ENCODE measurements at places on chromosomes 11 and 22.

GRCh38 chr11:123719452-123719851 is 22.0 kb downstream of the ZNF202 start:
- no peak for DNase-seq

DNA sequence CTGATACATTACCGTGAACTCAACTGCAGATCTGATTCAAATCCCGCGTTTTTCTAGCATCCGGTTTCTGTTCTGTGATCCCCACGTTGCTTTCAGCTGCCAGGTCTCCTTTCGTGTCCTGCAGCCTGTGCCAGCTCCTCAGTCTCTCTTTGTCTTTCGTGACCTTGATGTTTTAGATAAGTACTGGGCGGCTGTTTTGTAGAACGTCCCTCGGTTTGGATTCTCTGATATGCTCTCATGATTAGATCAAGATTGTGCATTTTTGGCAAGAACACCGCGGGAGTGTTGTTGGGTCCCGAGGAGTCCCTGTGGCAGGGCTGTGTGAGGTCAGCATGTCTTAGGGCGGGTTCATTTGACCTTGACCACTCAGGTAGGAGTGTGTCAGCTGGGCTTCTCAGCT is 38.6 kb downstream of the KCNQ1 start:
- DNase-seq = peak; percentile 81

DNA sequence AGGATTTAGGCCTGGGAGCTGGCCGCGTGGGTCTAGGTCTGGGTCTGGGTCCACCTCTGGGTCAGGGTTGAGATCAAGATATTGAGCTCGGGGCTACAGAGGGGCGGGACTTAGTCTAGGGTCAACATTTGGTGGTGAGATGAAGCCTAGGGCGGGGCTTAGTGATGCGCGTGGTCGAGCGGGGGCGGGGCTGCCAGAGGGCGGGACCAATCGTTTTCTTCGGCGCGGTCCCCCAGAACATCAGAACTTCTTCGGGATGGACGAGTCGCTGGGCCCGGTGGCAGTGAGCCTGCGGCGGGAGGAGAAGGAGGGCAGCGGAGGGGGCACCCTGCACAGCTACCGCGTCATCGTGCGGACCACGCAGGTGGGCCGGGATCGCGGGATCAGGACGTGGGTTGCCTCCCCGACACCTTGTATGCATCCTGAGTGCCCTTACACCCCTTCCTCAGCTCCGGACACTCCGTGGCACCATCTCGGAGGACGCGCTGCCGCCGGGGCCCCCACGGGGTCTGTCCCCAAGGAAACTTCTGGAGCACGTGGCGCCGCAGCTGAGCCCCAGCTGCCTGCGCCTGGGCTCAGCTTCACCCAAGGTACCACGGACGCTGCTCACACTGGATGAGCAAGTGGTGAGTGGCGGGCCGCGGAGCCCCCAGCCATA is 4.2 kb downstream of the SIPA1 start:
- DNase-seq = no peak

DNA sequence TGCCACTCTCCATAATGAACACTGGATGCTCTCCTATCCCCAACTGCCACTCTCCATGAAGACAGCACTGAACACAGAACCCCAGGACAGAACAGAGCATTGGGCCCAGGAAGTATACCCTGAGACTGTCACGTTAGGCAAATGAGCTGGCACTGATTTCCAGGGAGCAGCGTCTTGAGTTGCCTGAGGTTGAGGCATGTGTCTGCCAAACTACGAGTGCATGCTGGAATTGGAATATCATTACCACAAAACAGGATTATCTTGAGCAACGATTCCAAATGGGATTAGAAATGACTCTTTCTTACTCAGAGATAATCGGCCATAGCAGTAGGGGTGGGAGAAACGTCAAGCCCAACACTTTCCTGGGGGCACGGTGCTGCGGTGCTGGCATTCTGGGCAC is 39.9 kb downstream of the CLPB start:
- no peak for DNase-seq

DNA sequence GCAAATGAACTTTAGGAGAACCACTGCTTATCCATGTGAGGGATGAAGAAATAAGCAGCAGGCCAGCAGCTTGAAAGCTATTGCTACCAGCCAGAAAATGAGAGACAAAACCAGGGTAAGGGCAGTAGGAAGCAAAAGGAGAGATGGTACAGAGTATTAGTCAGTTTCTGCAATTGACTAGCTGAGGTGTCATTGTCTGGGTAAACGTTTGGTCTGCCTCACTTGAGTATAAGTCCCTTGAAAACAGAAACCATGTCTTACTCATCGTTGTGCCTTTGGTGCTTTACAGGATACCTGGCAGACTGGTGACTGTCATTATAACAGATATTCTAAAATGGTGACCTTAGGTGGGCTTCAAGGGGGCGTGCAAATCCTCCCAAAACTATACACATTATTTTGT is 63.9 kb upstream of the USP47 start:
- DNase-seq = no peak

DNA sequence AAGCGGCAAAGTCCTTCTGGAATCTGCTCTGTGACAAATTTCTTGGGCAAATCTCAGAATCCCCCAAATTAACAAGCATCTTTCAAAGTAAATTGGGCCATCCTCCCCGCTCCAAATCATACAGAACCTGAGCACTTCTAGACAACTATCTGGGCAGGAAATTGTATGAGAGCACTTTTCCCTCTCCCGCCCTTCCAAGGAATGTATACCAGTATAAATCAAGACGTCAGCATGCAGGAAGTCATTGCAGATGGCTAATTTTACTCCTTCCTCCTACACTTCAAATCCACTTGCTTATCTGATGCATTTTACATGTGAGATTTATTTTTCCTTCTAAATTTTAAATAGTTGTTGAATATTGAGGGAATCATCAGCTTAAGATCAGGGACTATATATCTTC is 52.1 kb downstream of the NTM start:
- DNase-seq = no peak

DNA sequence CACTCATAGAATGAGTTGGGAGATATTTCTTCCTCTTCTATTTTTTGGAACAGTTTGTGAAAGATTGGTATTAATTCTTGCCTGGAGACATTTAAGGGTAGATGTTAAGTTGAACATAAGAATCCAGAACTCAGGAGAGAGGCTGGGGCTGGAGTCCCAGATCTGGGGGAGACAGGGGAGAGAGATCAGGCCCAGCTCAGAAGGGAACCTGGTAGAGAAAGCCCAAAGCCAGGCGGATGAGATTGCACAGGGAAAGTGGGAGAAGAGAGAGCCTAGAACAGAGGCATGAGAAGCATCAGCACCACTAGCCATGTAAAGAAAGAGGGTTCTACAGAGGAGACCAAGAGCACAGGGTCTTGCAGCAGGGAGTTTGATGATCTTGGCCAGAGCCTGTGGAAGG is 13.0 kb upstream of the GNAZ start:
- DNase-seq = no peak

- DNase-seq = no peak
Observed at GRCh38 chr11:128535468-128536457, 51.6 kb downstream of the ETS1 start.

DNA sequence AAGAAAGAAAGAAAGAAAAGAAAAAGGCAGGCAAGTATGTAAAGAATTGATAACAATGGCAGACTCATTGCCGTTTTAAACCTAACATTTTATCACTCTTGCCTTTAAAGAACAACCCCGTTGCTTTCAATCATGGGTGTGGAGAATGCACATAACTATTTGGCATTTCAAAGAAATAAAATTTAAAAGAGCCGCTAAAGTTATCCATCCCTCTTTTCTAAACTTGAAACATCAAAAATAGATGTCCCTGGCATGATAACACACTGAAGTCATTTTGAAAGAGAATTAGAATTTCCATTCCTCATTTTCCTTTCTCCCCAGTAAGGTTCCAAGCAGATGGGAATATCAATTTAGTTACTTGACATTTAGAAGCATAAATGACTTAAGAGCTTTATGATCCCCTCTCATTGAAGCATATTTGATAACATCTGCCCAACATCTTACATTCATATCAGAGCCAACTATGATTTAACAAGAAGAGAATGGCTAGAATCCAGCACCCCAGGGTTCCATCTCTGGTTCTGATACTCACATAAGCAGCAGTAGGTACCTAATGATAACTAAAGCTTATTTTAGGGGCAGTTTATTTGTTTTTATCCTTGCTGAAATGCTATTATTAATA is 529.6 kb upstream of the LRRC4C start:
- no peak for DNase-seq

- DNase-seq = no peak
Observed at GRCh38 chr11:63553759-63554158, 9.4 kb downstream of the PLAAT2 start.

DNA sequence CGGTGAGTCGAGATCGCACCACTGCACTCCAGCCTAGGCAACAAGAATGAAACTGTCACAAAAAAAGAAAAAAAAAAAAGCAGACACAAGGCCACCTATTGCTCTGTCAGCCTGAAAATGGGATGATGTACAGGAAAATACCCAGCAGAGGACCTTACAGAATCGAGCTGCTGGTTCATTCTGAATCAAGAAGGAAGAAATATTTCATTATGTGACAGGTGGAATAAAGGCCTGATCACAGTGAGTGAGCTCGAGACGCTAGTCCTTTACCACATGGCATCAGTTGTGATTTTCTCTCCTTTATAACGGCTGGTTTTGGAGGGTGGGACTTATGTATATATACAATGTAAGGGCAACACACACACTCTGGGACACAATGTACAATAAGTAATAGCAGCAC is 340.0 kb downstream of the LARGE1 start:
- DNase-seq = no peak

DNA sequence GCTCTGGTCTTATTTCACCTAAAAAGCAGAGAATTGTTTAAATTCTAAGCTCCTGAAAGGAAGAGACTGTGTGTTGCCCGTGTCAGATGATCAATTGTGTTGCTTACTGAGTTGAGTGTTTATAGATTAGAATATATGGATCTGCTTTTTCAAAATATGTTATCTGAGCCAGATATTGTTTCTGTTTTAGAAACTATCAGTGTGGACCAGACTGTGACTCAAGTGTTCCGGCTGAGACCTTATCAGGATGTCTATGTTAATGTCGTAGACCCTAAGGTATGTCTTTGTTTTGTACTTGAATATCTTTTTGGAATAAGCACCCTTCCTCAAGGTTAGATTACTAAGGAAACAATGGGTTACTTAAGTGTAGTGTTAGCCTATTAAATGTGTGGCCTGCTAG is 11.0 kb downstream of the DEPDC5 start:
- no peak for DNase-seq

- DNase-seq = no peak
Observed at GRCh38 chr22:41367680-41368542, 13.8 kb upstream of the TEF start.

DNA sequence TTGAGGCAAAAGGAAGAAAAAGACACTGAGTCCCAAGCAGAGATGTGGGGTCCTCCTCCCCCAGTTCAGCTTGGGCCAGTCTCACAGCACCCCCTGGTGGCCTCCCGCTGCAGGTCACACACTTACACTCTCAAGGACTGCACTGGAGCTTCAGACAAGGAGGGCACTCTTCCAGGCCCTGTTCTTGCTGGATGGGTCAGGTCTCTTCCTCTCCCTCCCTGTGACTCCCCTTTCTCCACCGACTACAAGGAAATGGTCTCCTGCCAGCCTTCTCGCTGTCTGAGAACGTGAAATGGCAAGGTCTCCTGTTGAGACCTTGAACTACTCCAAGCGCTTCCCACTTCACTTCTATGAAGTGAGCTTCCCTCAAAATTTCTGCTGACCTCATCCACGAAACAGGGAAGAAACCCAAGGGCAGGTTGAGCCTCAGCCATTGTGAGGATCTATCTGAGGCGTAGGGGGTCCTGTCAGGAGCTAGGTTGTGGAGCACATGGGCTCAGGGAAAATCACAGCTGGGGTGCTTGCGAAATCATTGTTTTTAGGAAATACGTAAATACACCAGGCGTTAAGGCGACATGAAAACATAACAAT is 11.2 kb upstream of the IGLL1 start:
- DNase-seq = peak; percentile 31

DNA sequence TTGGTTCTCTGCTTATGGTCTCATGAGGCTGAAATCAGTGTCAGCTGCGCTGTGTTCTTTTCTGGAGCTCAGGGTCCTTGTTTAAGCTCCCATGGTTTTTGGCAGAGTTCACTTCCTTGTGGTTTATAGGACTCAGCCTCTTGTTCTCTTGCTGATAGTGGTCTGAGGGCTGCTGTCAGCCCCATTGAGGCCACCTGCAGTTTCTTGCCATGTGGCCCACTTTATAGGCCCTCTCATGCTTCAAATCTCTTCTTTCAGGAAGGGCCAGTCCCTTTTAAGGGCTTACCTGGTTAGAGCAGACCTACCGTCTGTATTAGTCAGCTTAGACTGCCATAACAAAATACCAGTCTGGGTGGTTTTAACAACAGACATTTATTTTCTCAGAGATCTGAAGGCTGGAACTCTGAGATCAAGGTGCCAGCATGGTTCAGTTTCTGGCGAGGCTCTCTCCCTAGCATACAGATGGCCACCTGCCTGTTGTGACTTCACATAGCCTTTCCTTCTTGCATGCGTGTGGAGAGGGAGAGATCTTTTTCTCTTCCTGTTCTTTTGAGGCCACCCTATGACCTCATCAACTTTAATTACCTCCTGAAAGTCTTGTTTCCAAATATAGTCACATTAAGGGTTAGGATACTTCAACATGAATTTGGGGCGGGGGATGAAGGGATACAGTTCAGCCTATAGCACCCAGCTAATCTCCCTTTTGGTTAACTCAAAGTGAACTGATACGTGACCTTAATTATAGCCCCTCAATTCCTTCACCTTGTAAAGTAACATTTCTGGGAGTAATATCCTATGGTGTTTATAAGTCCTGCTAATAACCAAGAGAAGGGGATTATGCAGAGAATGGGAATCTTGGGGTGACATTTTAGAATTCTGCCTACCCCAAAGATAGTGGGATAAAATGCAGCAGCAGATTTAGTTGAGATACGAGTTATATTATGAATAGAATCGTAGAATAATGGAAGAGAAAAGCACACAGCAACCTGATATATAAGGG is 131.8 kb downstream of the UVRAG start:
- DNase-seq = peak; percentile 89

DNA sequence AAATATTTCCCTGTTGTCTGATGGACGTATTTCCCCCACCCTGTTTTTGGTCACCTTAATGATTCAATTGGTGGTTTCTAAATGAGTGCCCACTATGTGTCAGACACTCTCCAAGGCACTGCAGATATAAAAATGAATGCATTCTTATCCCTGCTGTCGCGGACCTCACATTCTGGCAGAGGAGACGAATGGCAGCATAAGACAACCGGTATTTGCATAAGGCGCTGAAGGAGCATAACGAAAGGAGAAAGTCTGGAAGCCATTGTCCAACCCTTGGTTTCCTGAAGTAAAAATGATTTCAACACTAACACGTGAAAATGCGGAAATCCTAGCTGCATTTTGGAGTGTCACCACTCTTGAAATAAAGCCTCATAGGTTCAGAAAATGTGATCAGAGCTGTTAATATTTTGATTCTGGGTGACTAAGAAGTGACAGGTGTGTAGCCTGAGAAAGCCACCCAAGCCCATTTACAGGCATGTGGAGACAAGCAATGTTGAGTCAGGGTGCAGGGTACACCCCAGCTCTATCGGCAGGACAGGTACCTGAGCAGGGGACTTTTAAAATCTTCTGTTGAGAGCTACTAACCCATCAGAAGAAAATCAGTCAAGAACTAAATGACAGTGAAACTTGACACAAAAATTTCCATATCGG is 10.1 kb upstream of the GAB2 start:
- no peak for DNase-seq

- no peak for DNase-seq
Observed at GRCh38 chr11:35211952-35212351, 73.0 kb downstream of the CD44 start.

GRCh38 chr11:28461846-28462245 is 353.7 kb downstream of the METTL15 start:
- DNase-seq = no peak

- DNase-seq = peak; percentile 42
Observed at GRCh38 chr11:16604794-16605388, 133.6 kb upstream of the C11orf58 start.

Measured in NCI-H2029 (cell line).